ENCODE measurements at places on chromosomes 4 and X.

DNA sequence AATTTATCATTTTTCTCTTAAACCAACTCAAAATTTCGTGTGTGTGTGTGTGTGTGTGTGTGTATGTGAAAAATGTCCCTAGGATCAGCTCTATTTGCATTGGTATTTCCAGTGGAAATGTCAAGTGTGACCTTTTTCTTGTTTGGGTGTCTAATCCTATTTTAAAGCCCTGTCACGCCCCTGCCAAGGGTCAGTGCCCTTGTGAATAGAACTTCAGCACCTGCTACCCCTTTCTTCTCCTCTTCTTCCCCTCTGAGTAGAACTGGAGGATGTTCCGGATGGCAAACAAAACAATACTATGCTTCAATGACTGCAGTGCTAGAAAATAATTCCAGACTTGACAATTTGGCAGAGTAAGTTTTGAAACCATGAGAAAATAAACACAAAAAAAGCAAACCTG, 67.3 kb downstream of the SPRY1 start:
- DNase-seq: no peak

DNA sequence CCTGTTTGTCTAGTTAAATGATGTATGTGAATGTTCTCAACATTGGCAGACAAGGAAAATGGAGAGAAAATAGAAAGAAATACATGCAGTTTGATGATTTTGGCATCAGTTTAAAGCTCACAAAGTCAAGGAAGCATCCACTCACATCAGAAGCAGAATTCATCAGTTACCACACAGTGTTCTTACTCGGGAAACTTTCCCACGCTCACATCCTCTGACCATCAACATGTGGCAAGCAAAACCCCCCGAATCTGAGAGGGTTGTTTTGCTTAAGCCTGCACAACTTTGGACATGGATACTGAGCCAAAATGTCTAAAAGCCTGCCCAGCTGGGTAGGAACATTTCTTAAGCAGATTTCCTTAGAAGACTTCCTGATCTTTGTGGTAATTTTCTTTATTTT, 407.6 kb downstream of the ANKRD50 start:
- no peak for DNase-seq

- DNase-seq: no peak
Measured at GRCh38 chr4:12207396-12207795, 778.7 kb upstream of the HS3ST1 start.

- peak; percentile 34 for DNase-seq
Measured at GRCh38 chrX:155086202-155086840, 15.0 kb downstream of the BRCC3 start.
